Sigmoid colon (tissue), 7 donors: ENCODE measurements at places on chromosomes 2 and 18. TPM values are rescaled to one million over a fixed set of nuclear protein-coding genes. Genes with fewer than 3 reads are reported as not detected.

The RAX gene
- not detected for total RNA-seq

DNA sequence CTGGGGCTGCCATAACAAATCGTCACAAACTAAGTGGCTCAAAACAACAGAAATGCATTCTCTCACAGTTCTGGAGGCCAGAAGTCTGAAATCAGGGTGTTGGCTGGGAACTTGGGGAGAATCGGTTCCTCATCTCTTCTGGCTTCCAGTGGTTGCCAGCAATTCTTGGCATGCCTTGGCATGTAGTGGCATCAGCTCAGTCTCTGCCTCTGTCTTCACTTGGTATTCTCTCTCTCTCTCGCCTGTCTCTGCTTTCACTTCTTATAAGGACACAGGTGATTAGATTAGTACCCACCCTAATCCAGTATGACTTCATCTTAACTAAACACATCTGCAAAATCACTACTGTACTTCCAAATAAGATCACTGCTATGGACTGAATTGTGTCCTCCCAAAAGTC is 695.4 kb upstream of the ID2 start:
- DNase-seq = no peak

The CNDP1 gene
- not detected for total RNA-seq

- DNase-seq = no peak
Measured at GRCh38 chr18:37222354-37222998, 343.1 kb downstream of the CELF4 start.

- no peak for DNase-seq
Measured at GRCh38 chr2:37786191-37786698, 114.8 kb upstream of the CDC42EP3 start.

The ZC3H6 gene
- total RNA-seq = 13.2 TPM

The APCDD1 gene
- total RNA-seq = 22.7 TPM

DNA sequence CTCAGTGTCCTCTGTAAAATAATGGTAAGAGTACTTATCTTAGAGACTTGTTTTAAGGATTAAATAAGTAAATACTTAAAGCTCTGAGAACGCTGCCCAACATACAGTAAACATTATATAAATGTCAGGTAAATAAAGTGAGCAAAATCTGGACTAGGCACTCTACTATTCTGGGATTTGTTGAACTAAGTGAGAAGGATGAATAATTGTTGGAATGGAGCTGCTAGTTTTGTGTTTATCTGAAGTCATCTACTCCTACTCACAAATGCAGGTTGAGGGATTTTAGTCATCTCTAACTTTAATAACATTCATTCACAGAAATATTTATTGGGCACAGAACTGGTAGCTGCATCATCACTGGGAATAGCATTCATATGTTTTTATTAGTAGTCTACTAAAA is 103.4 kb downstream of the MEIS1 start:
- no peak for DNase-seq

The SMYD1 gene
- total RNA-seq = 39.6 TPM

The DHRS9 gene
- total RNA-seq = 1.3 TPM

- no peak for DNase-seq
Measured at GRCh38 chr2:179550214-179550613, 285.6 kb upstream of the SESTD1 start.

DNA sequence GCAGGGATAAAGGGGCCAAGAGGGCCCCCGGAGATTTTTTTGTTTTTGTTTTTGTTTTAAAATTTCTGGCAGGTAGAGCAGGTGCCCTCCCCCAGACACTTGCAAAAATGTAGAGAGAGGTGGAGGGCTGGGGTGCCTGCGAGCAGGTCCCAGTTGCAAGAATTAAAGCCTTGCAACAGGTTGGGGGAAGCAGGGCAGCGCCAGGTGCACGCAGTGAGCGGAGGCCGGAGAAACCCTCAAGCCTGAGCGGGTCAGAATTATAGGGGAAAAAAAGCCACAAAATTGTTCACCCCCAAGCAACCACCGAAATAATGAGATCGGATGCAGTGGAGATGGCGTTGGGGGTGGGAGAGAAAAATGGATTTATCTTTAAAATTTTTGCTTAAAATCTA is 527 bp downstream of the IGFBP5 start:
- DNase-seq = peak; percentile 68

DNA sequence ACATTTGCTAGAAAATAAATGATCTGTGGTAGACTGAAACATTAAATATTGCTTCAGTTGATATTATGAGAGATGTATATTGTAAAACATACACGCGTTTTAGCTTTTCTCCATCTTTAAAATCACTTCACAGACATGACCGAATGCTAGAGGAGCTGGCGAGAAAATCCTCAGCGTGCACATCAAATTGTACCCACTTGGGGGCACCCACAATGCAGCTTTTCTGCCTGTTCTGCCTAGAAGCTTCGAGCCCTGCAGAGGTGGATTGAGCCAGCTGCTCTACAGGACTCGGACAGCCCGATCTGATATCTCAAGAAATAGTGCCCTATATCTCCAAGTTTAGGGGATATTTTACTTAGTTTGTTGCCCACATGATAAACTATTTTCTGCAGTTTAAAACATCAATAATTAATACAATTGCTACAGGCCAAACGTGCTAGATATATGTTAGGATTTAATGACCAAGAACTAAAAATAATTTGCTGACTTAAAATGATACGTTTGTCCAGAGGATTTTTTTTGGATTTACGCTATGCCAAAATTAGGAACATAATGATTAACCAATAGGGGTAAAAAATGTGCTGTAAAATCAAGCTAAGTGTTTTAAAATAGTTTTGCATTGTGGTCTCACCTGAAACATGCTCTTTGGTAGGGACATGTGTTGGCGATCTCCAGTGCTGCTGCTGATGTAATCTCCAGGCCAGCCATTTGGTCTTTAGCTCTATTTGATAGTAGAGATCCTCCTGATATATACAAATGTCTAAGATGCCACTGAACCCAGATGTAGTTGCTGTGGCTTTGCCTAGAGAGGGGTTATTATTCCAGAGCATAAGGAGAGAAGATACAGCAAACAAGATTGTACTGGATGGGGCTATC is 22.3 kb upstream of the ATP5MC3 start:
- DNase-seq = peak; percentile 71
